Cortex of kidney (tissue), 1 donor: ENCODE measurements at places on chromosomes 4 and X.

GRCh38 chr4:141609243-141609642, 27.1 kb upstream of the IL15 start:
- DNase-seq = no peak

- no peak for DNase-seq
Observed at GRCh38 chrX:105462186-105462585, 241.7 kb upstream of the TEX13A start.

DNA sequence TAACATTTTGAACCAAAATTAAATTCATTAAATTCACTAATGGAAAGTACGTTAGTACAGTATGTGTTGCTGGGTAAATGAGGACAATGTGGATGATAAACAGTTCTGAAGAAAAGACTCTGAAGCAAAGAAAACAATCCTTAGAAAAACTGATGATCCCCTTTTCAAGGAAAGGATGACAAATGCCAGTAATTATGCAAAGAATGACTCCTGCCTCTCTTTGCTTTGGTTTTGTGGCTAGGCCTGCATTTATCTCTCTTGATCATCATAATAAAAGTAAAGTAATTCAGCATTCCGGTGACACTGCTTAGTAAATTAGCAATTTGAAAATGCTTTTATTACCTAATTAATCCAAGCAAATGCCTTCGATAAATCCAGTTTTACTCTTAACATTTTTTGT, 652.2 kb upstream of the DIPK2B start:
- DNase-seq = no peak

DNA sequence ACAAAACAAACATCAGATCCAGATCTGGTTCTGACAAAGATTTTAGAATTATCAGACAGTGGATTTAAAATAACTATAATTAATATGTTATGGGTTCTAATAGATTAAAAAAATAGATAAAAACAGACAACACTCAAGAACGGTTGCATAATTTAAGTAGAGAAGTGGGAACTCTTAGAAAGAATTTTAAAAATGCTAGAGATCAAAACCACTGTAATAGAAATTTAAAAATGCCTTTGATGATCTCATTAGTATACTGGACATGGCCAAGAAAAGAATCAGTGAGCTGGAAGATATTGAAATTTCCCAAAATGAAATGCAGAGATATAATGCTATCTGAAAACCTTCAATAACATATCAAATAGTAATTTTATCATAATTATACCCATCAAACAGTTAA, 28.3 kb upstream of the DYNLT3 start:
- no peak for DNase-seq
